Osteocyte (in vitro differentiated cells): ENCODE measurements at places on chromosomes 4 and X. TPM values are rescaled to one million over a fixed set of nuclear protein-coding genes. Genes with fewer than 3 reads are reported as not detected.

GNRHR gene
- not detected in 2 replicates for total RNA-seq

- peaks cover 5% of the 10 kb centered on the region for H3K36me3 ChIP-seq
- H3K27ac ChIP-seq: peak overlapping the region; percentile 83
- DNase-seq: peak; percentile 73
- H3K27me3 ChIP-seq: no peaks in the 10 kb centered on the region
Observed at GRCh38 chr4:39732728-39733127, 34.8 kb downstream of the UBE2K start.

GRCh38 chr4:95640311-95640710 is 91.5 kb upstream of the UNC5C start:
- H3K4me3 ChIP-seq: no peak overlapping the region
- no peak overlapping the region for H3K27ac ChIP-seq
- no peaks in the 10 kb centered on the region for H3K27me3 ChIP-seq

DNA sequence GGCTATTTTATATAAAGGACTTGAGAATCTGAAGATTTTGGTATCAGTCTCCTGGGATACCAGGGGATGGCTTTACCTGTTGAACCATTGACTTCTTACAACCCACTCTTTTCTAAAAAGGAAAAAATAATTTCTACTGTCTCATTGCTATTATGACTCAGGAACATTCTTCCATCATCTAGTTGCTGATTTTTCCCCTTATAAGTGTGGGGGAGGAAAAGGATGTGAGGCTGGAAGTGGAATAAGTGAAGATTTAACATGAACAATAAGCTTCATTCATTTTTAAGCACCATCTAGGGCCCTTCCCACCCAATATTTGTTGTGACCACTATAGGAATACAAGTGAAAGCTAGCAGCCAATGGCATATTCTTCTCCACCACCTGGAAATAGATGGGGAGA is 10.6 kb upstream of the MND1 start:
- H3K4me1 ChIP-seq: no peaks in the 10 kb centered on the region
- no peaks in the 10 kb centered on the region for H3K27me3 ChIP-seq
- DNase-seq: no peak

GRCh38 chr4:110620691-110621327 is 2.1 kb downstream of the PITX2 start:
- peak overlapping the region; percentile 71 for H3K4me3 ChIP-seq
- peaks cover 98% of the 10 kb centered on the region for H3K27me3 ChIP-seq
- H3K4me1 ChIP-seq: peaks cover 36% of the 10 kb centered on the region
- peaks cover 3% of the 10 kb centered on the region for H3K36me3 ChIP-seq

ARHGEF38 gene
- not detected in 2 replicates for total RNA-seq

GRCh38 chr4:149120331-149121022 is 678.3 kb upstream of the NR3C2 start:
- DNase-seq: no peak
- H3K27ac ChIP-seq: no peak overlapping the region
- no peaks in the 10 kb centered on the region for H3K27me3 ChIP-seq
- no peak overlapping the region for H3K4me3 ChIP-seq

DNA sequence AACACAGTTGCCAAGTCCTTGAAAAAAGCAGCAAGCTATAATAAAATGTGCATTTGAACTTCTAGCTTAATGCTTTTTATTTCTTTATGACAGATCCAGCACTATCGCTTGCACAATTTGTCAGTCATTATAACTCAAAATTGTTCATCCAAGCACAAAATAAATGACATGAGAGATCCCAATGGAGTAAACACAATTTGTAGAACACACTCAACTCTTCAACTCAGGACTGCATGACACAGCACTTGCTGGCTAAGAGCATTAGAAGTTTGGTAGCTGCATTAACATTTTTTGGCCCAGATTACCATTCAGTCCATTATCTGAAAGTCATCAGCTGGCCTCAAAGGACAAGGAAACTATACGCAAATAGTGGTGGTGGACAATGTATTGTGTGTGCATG is 530.1 kb downstream of the INPP4B start:
- H3K4me3 ChIP-seq: no peak overlapping the region
- H3K4me1 ChIP-seq: peaks cover 20% of the 10 kb centered on the region
- DNase-seq: no peak
- peaks cover 4% of the 10 kb centered on the region for H3K36me3 ChIP-seq
